CD4-positive, alpha-beta T cell treated with Interleukin-6 for 4 hours (primary cell): ENCODE measurements at places on chromosomes 7 and 10.

DNA sequence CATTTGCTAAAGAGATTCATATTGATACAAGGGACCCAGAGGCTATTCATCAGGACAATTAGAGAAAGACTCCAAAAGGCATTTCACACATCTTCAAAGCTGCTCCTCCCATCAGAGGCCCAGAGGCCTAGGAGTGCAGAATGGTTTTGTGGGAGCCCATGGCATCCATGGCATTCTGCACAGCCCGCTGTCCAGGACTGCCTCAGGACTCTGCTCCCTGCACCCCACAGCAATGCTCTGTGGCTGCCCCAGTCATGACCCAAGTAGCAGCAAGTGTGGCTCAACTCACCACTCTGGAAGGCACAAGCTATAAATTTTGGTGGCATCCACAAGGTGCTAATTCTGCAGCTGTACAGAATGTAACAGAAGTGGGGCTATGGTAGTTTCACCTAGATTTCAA, 38.5 kb downstream of the ZNF438 start:
- DNase-seq, result no peak

DNA sequence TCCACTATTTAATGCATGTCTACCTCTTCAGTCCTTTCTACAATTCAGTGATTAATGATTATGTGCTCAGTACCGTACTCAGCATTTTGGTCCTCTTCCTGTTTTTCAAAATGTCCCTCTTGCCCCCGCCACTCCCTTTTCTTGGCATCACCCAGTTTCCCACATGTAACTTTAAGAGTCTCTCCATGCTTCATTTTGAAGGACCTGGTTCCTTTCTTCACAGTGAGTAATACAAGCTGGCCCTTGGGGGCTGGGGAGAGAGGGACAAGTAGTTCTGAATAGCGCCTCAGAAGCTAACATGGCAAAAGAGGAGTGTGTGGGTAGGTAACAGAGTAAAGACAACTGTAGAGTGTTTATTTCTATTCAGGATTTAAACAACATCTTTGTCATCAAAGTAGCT, 34.6 kb upstream of the SLIT1 start:
- DNase-seq, result no peak

DNA sequence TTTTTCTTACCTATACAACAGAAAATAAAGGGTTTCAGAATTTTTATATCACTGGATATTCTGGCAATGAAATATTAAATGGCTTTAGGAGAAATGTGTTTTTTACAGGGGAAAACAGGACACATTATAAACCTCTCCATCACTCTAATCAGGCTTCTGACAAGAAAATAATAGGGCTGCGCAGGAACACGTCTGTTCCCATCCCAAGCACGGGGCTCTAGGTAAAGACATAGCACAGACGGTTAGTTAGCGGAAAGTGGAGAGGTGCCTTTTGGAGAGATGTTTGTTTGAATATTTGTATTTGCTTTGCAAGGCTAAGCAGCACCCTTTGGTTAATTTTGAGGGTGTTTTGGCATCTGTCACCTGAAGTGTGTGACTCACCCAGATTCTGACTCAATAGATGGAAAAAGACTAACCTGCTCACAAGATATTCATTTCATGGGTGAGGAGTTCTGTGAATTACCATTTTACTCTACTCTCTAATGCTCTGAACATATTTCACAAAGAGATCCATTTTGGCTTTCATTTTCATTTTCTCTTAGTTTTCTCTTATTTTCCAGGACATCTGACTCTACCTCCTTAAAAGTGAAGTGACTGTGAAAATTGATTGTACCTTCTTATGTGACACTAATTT, 174.5 kb upstream of the AKR1E2 start:
- DNase-seq, result no peak

GRCh38 chr7:48311464-48312100, 140.3 kb downstream of the ABCA13 start:
- no peak for DNase-seq

- DNase-seq, result no peak
Measured at GRCh38 chr10:88193018-88193417, 329.6 kb downstream of the PTEN start.

GRCh38 chr10:9239298-9239697, 1184.8 kb downstream of the GATA3 start:
- DNase-seq, result no peak

GRCh38 chr10:8481718-8482504, 427.4 kb downstream of the GATA3 start:
- DNase-seq, result no peak

GRCh38 chr10:130022511-130023299, 58.6 kb upstream of the EBF3 start:
- DNase-seq, result no peak

GRCh38 chr7:15462721-15463389, 99.0 kb downstream of the AGMO start:
- DNase-seq, result no peak

GRCh38 chr7:51102828-51103227, 213.8 kb downstream of the COBL start:
- no peak for DNase-seq

DNA sequence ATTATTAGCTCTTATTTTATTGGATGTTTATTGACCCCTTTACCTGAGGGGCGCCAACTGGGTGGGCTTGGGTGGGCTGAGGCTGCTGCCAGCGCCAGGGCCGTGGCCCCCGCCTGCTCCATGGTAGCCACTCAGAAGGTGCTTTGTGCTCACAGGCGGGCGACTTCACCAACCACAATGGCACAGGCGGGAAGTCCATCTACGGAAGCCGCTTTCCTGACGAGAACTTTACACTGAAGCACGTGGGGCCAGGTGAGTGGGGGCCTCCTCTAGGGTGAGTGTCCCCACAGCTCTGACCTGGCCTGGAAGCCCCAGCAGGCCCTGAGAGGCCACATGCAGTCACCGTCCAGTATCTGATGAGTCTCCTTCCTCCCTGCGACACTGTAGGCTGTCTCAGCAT, 4.1 kb downstream of the PPIF start:
- DNase-seq, result no peak

DNA sequence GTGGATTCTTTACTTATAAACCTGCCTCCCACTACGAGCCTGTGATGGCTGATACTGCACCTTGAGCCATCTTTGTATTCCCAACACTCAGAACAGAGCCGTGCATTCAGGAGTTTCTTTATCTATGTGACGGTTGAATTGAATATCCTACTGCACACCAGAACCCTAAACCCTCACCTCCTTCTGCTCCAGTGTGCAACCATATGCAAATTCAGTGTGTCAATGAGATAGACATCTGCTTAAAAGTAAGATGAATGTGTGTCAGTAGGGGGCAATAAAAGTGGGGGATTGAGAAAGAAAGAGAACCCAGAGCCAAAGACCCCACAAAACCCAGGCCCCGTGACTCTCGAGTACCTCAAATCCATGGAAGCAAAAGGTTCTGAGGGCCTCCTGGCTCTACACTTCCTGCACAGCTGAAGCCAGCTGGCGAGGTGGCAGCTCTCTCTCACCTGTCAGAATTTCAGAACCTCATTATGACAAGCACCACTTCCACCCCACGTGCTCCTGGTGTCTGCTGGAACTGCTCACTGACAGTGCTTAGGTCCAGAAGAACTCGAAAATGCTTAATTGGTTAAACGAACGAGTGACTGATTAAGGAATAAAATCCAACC, 143.3 kb upstream of the GPR26 start:
- no peak for DNase-seq

- no peak for DNase-seq
Measured at GRCh38 chr10:33032654-33033151, 74.7 kb upstream of the ITGB1 start.

DNA sequence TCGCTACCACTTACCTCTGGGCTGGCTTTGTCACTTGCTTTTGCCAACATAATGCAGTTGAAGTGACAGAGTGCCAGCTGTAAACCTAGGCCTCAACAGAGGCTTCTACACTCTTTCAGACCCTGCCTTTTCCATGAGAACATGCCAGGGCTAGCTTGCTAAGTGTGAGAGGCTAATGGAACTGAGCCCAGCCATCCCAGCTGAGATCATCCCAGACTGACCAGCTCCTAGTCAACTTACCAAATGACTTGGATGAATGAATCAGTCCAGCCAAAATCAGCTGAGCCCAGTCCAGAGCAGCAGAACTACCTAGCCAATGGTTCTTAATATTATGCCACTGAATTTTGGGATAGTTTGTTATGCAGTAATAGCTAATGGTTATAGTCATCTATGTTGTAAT, 34.7 kb upstream of the MKLN1 start:
- DNase-seq, result no peak

DNA sequence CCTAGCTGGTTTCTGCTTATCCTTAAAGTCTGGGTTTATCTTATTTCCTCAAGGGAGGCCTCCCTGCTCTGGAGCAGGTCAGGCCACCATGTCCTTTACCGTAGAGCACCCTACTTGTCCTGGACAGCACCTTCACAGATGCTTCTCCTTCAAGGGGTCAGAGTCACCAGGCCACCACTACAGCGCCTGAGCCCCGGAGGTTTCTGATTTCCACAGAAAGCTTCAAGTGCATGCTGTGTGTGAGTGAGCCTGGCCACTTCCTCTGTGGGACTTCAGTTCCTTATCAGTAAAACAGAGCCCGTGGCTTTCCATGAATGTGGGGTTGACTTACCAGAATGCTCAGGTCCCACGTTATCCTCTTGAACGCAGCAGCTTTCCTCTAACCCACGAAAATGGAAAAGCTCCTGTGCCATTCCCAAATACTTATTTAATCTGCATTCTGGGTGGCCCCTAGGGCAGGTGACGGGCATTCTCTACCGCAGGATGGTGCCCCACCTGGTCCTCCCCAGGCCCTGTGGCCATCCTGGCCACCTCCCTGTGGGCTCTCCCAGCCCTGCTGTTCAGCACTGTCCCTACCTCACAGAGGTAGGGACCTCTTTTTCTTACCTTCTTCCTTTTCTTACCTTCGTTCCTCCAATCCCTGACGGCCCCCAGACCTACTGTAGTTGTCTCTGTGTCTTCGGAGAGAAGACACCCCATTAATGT, 1.4 kb upstream of the DOCK1 start:
- no peak for DNase-seq

- no peak for DNase-seq
Measured at GRCh38 chr10:79498291-79498829, 14.0 kb upstream of the EIF5AL1 start.

- DNase-seq, result no peak
Measured at GRCh38 chr7:159105832-159106811, 38.5 kb downstream of the VIPR2 start.

DNA sequence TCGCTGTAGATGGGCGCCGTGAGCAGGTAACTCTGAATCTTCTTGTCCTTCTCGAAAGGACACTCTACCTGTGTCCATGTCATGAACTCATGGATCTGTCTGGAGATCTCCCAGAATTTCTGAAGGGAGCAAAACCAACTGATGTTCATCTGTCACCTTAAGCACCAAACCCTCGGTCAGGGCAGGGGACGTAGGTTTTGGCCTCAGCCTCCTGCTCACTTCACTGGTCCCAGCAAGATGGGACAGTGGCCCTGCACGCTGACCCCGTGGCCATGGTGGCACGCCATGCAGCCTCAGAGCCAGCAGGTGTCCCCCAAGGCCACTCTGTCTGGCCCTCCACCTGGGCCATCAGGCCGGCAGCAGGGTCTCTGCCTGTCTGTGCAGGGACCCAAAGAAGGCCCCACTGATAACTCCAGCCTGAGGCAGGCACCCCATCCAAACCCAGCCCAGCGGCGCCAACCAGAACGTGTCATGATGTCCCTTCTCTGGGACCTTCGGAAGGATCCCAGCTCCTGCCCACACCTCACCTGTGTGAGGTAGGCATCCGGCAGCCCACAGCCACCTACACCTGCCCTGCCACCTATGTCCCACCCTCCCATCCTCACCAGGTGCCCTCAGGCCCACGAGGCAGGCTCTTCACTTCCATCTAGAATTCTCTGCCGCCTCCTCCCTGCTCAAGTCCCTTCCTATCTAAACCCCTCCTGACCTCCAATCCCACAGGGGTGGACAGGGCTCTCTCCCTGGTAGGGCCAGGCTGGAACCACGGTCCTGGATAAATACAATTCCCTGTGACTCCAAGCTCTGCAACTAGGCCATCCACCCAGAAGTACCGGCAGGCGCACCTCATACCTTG, 59.0 kb downstream of the CSGALNACT2 start:
- no peak for DNase-seq

- DNase-seq, result no peak
Measured at GRCh38 chr10:50216894-50217293, 34.4 kb downstream of the ASAH2 start.

- DNase-seq, result no peak
Measured at GRCh38 chr7:130304878-130305277, 11.9 kb downstream of the CPA4 start.

DNA sequence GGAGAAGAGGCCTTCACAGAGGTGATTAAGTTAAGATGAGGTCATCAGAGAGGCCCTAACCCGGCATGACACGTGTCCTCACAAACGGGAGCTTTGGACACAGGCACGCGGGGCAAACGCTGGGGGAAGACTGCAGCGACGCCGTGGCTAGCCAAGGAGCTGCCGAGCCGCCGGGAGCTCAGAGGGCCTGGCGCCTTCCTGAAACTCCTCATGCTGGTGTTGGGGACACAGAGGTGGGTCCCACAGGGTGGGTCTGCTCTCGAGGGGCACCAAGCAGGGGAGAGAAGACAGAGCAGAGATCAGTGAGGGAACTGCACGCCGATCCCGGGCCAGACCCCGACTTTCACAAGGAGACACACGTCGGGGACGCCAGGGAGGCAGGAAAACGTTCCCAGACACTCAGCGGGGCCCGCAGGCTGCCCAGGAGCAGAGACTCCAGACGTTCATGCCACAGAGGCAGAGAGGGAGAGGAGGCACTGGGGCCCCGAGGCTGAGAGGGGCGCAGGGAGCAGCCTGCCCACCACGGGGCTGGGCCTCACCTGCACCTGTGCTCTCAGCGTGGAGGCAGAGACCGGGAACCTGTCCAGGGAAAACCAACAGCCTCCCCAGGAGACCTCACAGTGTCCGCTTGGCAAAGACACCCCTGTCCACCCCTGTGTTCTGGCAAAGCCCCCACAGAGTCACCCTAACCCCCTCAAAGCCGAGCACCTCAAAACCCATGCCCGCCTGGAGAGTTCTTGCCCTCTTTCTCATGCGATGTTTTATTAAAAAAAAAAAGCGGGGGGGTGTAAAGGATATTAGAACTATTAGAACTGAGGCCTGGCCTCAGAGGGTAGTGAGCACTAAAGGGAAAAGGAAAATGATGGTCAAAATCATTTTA, 103.8 kb downstream of the PDGFA start:
- DNase-seq, result no peak

- no peak for DNase-seq
Measured at GRCh38 chr10:75250934-75251333, 15.2 kb upstream of the COMTD1 start.

DNA sequence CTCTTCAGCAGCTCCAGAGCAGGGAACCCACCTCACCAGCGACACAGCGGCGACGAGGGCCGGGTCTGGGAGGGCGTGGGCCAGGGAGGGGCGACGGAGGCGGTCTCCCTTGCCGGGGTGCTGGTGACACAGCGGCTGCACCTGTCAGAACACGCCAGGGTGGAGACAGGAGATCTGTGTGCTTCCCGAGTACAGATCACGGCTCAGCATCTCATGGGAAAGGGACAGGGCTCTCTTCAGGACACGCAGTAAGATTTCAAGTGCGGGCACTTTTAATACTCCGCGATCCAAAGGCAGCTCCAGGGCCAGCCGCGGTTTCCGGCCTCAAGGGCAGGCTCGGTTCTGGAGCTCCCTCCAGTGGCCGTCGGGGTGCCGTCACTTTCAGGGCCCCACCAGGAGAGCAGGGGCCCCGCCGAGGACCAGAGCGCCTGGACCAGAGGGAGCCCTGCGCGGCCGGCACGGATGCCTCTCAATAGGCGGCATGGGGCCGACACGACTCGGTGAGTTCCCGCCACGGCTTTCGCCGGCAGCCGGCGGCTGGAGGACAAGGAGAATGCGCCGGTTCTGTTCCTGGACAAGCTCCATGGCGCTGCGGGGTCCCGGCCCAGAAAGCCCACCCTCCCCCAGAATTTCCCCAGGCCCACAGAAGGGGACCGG, 21.4 kb downstream of the GPR146 start:
- peak; percentile 88 for DNase-seq

GRCh38 chr7:112665709-112666108, 124.5 kb downstream of the TMEM168 start:
- DNase-seq, result no peak
